ENCODE measurements at places on chromosomes 4 and X.

GRCh38 chrX:2286731-2287130 lies 214.0 kb downstream of the DHRSX start:
- DNase-seq, result no peak

GRCh38 chr4:82293304-82293703 lies 80.5 kb downstream of the HNRNPD start:
- no peak for DNase-seq

DNA sequence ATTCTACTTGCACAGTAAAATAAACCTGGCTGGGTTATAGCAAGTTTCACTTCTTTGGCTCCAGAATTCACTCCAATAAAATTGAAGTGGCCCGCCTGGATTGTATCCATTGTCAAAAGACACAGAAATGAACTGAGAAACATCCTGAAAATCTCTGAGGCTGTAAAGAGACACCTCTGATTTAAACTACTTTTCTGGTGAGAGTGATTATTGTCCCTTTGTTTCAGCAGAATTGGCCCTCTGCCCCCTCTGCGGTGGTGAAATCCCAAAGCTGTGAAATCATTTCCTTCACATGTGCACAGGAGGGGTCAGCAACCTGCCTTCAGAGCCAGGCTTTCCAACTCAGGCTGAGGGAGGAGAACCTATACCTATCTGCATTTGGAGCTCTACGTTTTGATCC lies 23.0 kb downstream of the GAB3 start:
- DNase-seq, result no peak

GRCh38 chr4:142447009-142447408 lies 399.1 kb downstream of the INPP4B start:
- no peak for DNase-seq

DNA sequence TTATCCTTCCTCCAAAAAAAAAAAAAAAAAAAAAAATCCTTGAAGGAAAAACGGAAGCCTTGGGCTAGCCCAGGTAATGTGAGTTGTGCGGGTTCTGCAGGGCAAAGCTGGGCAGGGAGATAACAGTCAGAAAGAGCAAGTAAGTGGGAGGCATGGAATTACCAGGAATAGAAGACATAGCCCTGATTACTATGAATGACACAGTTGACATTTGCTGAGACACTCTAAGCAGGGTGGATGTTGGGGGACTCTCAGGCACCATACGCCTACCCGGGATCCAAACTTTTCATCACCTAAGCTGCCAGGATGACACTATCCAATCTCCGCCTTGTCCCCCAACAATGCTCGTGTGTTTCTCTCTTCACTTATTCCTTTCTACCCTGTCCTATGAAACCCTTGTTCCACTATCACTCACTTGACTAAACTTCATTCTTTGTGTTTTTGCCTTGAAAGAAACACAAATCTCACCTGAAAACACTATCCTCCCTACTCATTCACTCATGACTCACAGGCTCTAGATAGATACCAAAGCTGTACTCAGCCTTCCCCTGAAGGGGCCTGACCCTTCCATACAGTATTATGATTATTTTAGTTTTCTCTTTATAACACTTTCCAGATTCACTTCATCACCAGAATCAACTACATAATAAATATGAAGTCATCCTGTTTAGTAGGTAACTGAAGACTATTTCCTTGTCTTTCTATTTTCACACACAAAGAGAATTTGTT lies 158.4 kb downstream of the INPP4B start:
- no peak for DNase-seq

GRCh38 chrX:15914486-15914885 lies 59.9 kb upstream of the AP1S2 start:
- no peak for DNase-seq

GRCh38 chr4:89316931-89317366 lies 9.3 kb upstream of the GPRIN3 start:
- DNase-seq, result no peak

DNA sequence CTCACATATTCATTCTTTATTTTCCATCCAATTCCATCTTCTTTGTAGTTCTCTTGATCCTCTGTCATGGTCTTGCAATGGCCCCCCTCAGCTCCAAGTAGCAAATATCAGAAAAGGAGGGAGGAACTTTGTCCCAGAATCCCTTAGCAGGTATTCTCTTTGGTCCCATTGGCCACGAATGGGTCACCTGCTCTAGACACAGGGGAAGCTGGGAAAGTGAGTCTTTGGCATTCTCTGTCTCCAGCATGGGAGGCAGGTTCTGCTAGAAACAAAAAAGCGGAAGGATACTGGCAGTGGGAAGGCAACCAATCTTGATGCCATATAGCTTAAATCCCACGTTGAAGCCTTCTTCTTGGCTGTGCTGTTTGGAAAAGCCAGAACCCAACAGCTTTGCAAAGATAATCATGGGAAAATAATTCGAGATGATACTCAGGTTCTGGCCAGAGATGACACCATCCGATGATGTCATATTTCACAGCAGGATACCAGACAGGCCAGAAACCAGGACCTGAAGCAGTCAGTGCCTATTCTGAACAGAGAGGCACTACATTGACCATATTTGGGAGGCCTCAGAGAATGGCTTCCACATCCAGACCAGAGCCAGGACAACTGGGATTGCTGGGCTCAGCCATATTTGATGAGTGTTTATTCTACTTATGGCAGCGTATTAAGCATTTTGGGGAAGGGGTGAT lies 110.4 kb upstream of the ATXN3L start:
- no peak for DNase-seq

GRCh38 chr4:34854451-34854850 lies 1389.9 kb downstream of the ARAP2 start:
- no peak for DNase-seq

- no peak for DNase-seq
Observed at GRCh38 chr4:116328261-116328860, 757.0 kb downstream of the TRAM1L1 start.

DNA sequence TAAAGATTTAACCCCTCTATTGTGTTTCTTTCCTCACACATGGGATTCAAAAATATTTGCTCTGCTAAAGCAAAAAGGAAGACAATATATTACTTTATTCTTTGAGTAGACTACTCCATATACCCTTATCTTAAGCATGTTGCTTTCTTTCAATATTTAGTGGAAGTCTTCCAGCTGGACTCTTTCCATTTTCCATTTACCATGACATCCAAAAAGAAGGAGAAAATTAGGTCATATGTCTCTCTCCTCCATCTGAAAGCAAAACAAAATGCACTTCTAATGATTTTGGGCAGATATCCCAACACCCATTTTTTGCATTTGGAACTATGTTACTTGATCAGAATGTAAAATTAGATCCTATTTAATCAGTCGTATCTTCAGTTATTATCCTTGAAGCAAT lies 1336.5 kb downstream of the PCDH19 start:
- DNase-seq, result no peak

DNA sequence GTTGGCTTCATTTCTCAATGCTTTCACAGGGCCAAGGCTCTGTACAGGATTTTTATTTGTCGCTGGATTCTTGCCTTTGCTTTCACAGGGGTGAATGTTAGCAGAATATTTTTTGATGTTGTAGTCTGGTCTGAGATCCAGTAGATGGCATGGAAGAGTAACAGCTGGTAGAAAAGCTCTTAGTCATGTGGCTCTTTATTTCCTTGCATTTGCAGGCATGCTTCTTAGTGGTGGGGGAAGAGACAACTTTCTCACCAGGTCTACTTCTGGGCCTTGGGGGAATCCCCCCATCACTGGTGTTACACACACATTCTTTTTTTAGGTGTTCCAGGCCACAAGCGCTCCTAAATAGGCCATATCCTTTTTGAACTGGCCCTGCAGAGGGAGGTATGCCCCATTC lies 58.2 kb upstream of the DKK2 start:
- peak; percentile 4 for DNase-seq

DNA sequence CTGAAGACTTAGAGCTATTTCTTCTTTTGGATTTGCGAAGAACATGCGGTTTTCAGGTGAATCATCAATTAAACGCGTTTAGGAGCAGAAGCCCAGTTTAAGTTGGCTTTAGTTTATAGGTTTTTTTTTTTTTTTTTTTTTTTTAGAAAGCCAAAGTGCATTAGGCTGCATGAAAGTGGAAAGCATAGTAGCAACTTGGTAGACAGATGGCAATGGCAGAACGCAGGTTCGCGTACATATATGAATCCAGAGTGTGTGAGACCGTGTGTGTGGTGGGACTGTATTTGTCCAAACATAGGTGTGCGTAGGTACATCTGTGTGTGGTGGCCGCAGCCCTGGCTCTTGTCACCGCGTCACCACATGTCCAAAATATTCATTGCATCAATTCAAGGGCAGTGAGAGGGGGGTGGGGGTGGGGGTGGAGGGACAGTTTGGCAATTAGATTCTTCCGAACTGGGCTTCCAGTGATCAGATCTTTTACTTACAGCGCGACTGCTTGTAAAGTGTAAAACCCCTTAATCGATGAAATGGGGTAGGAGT lies 901 bp downstream of the JADE1 start:
- peak; percentile 20 for DNase-seq

DNA sequence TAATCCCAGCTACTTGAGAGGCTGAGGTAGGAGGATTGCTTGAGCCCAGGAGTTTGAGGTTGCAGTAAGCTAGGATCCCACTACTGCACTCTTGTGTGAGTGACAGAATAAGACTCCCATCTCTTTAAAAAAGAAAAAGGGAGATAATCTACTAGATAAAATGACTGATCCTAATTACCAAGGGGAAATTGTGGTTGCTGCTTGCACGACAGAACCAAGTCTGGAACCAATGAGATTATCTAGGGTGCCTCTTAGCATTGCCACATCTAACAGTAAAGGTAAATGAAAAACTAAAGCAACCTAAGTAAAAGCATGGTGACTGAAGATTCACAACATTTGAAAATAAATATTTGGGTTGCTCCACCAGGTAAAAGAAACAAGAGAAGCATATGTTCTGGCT lies 185.1 kb downstream of the PDHA2 start:
- DNase-seq, result no peak

DNA sequence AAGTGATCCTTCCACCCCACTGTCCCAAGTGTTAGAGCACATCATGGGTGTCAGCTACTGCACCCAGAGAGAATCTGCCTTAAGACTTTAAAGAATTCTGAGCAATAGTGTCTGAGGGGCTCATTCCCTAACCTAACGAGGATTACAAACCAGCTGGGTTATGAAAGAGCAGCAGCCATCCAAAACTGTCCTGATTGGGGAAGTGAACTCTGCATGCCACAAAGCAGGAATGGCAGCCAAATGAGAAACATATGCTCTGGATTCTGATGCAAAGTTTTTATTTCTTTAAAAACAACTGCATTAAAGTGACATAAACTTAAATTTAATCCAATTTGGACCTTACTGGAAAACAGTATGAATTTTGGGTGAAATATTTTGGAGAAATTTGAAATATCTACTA lies 103.2 kb downstream of the ANXA3 start:
- DNase-seq, result no peak

DNA sequence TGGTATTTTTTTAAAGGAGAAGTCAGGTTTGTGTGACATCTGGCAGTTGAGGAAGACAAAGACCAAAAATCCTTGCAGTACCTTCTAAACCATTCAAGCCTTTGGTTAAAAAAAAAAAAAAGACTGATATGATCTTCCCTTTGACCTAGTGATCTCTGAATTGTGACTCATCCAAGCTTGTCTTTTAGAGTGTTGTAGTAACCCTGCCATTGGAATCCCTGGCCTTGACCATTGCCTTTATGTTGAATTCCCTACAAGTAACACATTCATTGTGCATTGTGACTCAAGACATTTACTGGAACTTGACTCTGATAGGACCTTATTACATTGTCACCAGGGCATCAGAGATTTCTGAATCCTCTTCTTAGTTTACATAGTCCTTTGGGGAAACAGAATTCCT lies 1469.0 kb downstream of the TECRL start:
- no peak for DNase-seq

DNA sequence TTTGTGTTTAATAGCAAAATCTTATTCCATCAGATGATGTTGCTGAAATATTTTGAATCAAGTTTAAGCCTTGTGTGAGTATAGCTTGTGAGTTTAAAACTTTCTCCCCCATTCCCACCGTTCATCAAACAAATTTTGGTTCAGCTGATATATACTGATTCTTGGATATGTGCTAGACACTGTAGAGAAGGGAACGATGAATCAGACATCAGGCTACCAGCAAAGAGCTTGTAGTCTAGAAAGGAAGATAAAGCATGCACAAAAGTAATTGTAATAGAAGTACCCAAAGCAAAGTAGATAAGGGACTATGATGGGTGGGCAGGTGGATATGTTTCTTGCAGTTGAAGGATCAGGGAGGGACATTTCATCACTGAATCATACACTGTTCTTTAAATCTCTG lies 131.9 kb downstream of the AKAP4 start:
- no peak for DNase-seq

GRCh38 chr4:40481977-40482376 lies 146.8 kb downstream of the CHRNA9 start:
- DNase-seq, result no peak

- DNase-seq, result no peak
Observed at GRCh38 chrX:46340696-46341095, 204.5 kb downstream of the ZNF674 start.
